ENCODE measurements at places on chromosomes 5 and 9.

DNA sequence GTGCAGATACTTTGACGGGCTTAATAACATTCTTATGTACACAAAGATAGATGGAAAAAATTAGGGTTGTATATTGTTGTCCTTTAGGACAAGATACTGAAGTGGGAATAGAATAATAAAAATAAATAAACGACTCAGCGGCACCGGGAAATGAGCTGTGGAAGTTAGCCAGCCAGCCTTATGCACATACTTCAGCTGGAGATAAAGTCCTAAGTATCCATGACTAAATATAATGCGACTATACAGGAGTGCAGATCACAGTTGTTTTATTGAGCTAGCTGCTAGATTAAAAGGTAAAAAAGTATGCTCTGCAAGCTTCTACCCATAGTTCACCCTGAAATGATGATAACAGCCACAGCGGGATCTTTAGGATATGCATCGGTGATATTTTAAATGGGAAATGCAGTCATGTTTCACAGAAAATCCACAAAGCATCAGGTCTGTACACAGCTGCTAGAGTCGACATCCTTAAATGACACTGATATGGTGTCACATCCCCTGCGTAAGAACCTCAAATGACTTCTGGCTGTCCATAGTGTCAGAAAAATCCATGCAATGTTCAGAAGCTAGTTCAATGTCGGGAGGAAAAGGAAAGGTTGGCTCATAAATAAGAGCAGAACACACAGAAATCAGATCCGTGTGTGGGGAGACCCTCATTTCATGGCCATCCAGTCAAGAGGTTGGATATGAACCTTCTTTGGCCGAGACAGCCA is 392.8 kb upstream of the DAP start:
- no peak for DNase-seq

DNA sequence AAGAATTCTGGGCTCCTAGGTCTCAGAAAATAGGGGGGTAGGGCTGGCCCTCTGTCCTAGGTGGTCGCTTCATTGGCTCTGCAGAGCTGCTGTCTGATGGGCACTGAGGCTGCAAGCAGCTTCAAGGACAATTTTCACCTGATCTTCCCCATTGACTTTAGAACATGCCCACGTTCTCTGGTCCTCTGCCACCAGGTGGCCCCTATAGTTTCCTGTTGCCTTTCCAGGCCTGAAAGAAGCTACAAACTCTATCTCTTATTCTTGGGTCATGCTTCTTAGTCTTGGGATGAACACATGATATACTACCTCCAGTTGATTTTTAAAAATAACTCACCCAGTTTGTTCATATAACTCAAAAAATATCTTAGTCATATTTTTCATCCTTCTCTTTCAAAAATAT is 26.3 kb downstream of the SPZ1 start:
- no peak for DNase-seq

- DNase-seq: peak; percentile 8
These were observed 23.1 kb upstream of the CNOT6 start for GRCh38 chr5:180470966-180471582.

DNA sequence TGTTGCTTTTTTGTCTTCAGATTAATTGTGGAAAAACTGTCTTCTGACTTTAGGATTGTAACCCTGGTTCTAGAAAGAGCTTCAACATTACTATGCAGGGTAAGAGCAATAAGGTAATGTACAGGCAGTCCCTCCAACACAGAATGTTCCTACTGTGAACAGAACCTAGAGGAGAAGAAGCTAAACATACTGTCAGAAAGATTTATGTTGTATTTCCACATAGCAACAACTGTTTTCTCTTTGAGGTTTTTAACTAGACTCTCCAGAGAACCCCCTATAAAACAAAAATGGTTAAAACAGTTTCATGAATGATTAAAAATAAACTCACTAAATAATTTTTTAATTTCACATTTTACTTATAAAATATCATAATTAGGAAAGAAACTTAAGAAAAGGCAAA is 64.3 kb upstream of the NAA35 start:
- no peak for DNase-seq

DNA sequence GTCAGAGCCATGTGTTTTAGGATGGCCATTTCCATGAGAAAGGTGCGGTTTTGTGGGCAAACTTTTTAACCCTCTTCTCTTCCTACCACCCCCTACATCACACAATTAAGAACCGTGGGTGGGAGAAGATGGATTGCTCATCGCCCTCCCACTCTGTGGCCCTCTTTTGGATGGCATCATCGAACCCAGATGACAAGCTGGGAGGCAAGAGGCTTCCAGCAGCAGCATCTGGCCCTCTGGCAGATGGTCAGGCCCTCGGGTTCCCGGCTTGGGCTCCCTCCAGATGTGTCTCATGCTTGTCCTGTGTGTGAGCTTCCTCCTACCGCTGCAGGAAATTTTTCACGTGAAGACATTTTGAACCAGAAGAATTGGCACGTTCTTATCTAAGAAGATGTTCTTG is 199.9 kb downstream of the EBF1 start:
- no peak for DNase-seq

GRCh38 chr5:157710882-157711281 is 20.3 kb upstream of the THG1L start:
- no peak for DNase-seq

DNA sequence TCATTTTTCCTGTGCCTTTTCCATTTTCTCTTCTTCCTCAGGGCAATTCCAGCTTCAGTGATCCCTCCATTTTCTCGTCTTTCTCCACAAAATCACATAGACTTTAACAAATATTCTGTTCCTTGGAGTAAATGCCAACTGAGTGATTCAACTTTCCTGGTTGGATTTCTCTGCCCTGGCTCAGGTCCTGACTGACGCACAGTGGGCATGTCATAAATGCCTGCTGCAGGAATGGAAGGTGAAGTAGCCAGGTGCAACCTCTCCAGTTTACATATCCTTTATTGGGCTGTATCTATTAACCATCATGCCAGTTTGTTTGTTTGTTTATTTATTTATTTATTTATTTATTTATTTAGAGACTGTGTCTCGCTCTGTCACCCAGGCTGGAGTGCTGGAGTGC is 95.1 kb downstream of the MEF2C start:
- no peak for DNase-seq

DNA sequence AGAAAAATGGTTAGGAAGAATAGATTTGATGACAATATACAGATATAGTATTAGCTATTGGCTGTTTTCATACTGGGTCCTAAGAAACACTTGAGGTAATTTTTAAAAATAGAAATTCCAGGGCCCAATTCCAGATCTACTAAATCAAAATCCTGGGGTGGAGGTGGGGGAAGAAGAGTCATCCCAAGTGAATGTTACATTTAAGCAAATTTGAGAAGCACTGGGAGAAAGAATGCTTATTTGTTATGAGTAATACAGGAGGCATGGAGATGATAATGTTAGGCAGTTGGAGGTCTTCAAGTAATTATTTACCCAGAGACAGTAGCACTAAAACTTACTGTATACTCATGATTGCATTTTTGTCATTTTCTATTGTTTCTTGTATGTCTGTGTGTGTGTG is 93.0 kb upstream of the DAB2 start:
- no peak for DNase-seq

DNA sequence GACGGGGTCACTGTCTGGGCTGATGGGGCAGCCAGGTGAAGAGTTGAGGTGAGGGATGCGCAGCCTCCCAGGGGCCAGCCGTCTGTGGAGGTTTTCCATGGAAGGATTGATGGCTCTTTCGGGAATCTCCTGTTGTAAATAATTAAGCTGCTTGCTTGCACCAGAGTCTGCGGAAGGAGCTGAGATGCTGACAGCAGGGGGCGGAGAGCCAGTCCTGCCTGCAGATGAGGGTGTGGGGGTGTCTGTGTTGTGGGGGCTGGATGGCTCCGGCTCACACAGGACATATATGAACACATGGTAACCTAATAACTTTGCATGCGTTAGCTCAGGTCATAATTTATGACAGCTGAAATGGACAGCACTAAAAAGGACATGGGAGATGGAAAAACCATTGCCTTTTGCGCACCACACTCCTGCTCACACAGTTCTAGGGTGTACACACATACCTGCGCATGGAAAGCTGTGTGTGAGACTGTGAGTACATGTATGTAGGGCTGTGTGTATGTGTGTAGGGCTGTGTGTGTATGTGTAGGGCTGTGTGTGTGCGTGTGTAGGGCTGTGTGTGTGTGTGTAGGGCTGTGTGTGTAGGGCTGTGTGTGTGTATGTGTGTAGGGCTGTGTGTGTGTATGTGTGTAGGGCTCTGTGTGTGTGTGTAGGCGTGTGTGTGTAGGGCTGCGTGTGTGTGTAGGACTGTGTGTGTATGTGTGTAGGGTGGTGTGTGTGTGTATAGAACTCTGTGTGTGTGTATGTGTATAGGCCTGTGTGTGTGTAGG is 36.8 kb upstream of the SEMA4D start:
- no peak for DNase-seq

GRCh38 chr9:15104826-15105420 is 194.7 kb upstream of the FREM1 start:
- no peak for DNase-seq

DNA sequence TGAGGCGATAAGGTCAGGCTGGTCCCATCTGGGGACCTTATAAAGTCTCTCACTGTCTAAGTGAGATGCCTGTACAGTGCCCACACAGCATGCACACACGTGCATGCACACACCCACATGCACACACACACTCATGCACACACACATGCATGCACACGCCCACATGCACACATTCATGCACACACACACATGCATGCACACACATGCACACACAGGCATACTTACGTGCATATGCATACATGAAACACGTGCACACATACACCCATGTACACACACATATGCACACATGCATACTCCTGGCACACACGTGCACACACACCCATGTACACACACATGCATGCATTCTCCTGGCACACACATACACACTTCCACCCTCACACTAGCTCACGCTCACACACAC is 12.2 kb downstream of the COL23A1 start:
- no peak for DNase-seq

GRCh38 chr5:124128867-124129266 is 616.9 kb downstream of the CSNK1G3 start:
- DNase-seq: no peak

DNA sequence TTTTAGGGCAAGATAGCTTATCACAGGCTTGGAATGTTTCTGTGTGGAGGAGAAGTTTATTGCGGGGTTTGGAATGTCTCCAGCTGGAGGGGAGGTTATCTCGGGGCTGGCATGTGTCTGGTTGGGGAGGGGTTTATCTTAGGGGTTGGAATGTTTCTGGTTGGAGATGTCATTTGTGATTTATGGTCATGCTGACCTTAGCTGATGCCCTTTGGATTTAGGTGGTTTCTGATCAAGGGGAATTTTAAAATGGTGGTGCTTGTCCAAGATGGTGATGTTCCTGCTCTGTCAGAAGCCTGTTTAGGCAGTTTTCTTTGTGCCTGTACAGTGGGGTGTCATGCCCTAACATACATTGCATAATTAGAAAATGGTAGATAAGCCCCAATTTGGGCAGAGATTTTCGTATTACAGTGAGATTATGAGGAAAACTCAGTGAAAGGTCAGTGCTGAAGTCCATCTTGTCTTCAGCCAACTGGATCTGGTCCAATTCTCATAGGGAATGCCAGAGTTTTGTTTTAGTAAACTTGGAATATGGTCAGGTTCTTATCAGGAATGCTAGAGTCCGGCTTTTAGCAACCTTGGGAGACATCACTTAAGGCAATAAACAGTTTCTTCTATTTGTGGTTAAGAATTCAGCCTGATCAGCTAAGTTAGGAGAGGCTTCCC is 14.3 kb downstream of the CDK20 start:
- DNase-seq: no peak

GRCh38 chr9:133455936-133456335 is 3.8 kb upstream of the CACFD1 start:
- DNase-seq: no peak

- no peak for DNase-seq
These were observed 2.4 kb downstream of the PRRX2 start for GRCh38 chr9:129667850-129668249.

- DNase-seq: no peak
These were observed 5.0 kb downstream of the NSMF start for GRCh38 chr9:137454145-137454596.

DNA sequence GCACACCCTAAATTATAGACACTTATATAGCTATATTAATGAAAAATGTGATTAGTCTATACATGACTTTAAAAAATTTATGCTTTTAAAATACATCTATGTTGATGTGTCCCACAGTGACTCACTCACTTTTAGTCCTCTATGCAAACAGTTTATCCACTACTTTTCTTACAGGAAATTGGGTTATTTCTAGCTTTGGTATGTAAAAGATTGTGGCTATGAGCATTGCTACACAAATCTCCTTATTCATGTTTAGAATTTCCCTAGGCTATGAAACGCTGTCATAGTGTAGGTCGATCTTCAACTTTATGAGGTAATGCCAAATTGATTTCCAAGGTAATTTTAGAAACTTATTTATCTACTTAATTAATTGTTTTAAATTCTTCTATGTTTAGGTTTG is 687.4 kb downstream of the PRR16 start:
- DNase-seq: no peak

GRCh38 chr9:107218829-107219485 is 64.1 kb upstream of the RAD23B start:
- no peak for DNase-seq

- no peak for DNase-seq
These were observed 478.3 kb upstream of the ADAMTS16 start for GRCh38 chr5:4661836-4662235.

GRCh38 chr5:118320121-118320520 is 668.2 kb downstream of the DTWD2 start:
- no peak for DNase-seq

- DNase-seq: no peak
These were observed 26.2 kb downstream of the TERT start for GRCh38 chr5:1268666-1269065.

- peak; percentile 67 for DNase-seq
These were observed 27.6 kb upstream of the TCF7 start for GRCh38 chr5:134086943-134087305.

DNA sequence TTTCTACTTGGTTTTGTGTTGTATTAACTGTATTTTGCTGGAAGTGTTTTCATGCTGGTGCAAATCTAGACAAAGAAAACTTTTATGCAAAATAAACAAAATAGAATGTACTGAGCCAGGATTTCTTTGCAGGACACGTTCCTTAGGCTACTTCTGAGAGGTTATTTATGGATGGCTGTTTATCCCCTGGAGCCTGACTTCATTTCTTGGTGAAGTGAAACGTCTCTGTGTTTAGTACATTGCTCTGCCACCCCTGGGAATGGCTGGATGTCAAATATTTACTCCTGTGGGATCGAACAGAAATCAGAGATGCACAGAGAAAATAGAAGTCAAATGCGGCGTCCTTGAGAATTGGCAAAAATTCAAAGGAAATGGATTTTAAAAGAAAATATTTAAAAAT is 327.1 kb upstream of the MPDZ start:
- DNase-seq: no peak

GRCh38 chr5:123286891-123287290 is 136.3 kb downstream of the CEP120 start:
- DNase-seq: no peak
